Fibroblast of upper back skin (primary cell): ENCODE measurements at places on chromosomes 16 and 17.
A peak's percentile ranks its signal among the peaks of the same experiment; 100 is the strongest.

GRCh38 chr16:24568392-24568791 lies 29.0 kb downstream of the RBBP6 start:
- DNase-seq, result peak; percentile 23

DNA sequence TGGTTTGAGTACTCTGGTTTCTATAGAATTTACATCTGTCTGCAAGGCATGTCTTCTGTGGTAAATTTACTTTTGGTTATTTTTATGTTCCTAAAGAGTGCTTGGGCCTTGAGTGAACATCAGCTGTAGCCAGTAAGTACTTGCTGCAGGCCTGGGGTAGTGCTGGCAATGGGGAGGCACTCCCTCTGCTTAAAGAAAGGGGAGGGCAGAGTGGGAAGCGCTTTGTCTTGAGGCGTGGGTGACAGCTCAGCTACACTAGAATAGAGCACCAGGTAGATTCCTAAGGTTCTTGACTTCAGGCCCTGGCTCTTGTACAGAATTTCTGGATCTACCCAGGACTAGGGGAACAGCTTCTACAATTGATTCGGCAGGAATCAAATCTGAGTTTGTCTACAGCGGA lies 50.6 kb downstream of the MPHOSPH6 start:
- no peak for DNase-seq

- DNase-seq, result peak; percentile 13
These were observed 498 bp upstream of the PLEKHG4 start for GRCh38 chr16:67278773-67279295.

- DNase-seq, result no peak
These were observed 79.3 kb downstream of the PRKCB start for GRCh38 chr16:23914946-23915530.

DNA sequence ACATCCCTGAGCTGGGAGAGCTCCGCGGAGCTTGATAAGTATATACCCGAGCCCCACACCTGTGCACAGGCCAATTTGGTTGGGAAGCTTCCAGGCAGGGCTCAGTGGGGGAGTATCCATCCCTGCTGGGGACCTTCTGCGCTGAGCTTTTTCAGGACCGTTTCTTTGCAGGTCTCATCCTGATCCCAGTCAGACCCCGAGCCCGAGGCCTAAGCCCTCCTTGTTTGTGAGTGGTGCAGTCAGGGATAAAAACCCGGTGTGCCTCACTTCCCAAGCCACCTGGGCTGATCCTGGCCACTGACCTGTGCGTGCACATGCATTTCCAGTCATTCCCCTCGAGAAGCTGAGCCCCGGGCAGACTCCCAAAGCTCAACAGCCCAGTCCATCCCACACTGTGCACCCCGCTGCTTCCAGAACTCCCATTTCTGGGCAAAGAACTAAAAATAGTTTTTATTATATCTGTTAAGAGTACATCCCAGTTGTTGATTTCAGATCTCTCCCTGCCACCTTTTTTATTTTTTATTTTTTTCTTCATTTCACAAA lies 27.3 kb upstream of the NAT9 start:
- no peak for DNase-seq

DNA sequence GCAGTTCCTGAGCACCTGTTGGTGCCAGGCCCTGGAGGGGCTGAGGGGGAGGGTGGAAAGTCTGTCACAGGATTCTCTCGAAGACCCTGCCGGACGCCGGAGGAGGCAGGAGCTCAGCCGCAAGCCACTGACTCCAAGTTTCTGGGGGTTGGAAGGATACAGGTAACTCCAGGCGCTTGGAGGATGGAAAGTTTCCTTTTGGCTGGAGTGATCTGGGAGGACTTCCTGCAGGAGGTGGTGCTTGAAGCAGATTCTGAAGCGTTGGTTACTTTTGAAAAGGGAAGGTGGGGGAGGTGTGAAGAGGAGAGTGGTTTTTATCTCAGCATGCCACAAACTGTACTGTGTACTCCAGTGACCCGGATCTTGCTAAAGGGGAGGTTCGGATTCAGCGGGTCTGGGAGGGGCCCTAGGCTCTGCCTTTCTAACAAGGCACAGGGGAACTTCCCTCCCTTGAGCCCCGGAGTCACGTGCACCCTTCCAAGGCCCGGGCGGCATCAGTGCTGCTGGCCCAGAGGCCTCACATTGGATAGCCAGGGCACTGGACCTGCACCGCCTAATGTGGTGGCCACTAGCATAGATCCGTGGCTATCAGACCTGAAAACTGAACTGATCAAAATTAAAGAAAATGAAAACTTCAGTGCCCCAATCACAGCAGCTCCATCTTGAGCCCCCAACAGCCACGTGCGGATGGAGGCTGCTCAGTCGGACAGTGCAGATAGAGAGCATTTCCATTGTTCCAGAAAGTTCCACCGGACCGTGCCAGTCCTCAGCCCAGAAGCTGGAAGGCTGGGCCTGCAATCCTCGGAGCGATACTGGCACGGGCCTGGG lies 42.2 kb upstream of the GSE1 start:
- DNase-seq, result no peak

- no peak for DNase-seq
These were observed 388.5 kb downstream of the CNTNAP4 start for GRCh38 chr16:76665571-76666275.

DNA sequence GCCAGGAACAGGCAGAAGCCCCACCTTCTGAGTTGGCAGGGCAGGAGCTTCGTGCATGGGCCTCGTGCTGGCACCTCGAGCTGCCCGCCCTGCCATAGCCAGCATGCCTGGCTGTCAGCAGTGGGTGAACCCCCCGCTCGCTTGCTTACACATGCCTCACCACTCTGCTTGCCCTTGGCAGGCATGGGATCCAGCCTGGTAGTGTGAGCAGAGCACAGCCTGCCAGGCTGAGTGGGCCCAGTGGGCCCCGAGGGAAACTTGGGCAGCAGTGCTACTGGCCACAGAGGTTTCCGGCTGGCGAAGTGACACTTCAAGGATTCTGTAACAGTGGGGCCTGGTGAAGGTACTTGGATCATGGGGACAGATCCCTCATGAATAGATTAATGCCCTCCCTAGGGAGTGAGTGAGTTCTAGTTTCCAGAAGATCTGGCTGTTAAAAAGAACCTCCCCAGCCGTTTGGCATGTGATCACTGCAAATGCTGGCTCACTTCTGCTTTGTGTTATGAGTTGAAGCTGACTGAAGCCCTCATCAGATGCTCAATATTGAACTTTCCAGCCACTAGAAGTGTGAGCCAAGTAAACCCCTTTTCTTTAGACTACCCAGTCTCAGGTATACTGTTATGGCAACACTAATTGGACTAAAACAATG lies 114.7 kb downstream of the BCAS3 start:
- no peak for DNase-seq

DNA sequence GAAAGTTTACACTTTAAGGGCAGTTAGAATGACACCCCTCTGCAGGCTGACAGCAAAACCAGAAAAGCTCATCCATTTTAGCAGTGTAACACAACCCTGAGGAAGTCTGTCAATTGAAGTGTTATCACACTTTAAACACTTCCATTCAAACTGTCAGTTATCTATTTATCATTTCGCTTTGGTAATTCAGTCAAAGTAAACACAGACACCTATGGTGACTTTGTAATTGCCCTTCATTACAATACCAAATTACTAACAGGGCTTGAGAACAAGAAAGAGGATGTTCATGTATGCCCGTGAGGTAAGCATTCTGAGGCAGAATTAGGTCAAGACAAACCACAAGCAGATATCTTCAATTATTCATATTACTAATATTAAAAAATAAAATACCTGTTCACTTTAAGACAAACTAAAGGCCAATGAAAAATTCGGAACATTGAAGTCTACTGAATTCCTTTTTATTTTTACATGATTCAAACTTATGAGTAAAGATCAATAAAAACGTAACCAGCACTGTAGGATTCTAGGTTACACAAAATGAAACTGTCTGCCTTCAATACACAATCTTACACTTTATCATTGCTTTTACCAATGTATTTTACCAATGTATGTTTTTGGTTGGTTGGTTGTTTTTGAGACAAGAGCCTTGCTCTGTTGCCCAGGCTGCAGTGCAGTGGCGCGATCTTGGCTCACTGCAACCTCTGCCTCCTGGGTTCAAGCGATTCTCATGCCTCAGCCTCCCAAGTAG lies 57.1 kb downstream of the BRIP1 start:
- no peak for DNase-seq

DNA sequence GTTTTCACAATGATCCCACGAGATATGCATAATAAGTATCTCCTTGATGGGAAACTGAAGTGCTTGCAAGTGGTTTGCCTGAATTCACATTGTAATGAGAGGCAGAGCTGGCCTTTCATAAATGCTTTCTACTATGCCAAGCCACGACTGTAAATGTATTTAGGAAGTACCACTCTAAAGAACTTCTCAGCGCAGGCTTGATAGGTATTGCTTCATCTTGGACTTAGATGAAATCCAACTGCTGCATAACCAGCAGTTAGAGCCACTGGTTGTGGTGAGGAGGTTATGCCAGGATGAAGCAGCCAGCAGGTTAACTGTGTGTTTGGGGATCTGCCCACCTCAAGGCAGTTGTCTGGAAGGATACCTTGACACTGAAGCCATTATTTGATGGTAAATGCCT lies 26.8 kb downstream of the MARCHF10 start:
- DNase-seq, result peak; percentile 82

DNA sequence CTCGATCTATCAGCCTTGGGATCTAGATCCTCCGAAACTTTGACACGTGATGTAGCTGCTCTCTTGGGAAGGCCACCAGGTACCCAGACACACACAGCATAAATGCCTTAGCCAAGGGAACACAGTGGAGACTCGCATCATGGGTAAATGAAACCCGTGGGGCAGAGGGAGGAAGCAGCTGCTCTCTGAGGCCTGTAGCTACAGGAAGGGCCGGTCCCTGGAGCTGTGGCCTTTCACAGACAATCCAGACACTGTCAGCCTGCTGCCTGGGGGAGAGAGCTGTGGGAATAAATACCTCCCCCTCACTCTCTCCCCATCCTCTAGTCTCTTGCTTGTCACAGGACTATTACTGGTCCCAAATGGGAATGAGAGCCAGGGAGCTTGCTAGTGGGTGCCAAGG lies 351.2 kb downstream of the UTP18 start:
- no peak for DNase-seq

- DNase-seq, result no peak
These were observed 160.4 kb downstream of the WWOX start for GRCh38 chr16:78259873-78260272.

- DNase-seq, result peak; percentile 6
These were observed 304.7 kb downstream of the ZFHX3 start for GRCh38 chr16:72743011-72743761.

DNA sequence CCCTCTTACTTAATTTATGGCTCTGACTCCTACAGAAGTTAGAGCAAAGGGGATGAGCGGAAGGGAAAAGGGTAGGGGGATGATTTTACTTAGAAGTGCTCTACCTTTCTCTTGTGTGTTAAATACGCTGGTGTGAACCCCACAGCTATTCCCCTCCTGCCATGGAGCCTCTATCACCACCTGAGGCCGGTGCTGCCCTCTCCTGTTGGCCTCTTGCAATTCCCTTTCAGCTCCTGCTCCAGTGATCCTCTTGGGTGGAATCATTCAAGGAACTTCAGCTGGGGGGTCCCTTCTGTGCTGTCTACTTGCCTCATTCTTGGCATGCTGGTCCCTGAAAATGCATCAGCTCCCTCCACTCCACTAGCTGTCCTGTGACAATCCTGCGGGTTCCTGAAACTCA lies 41.8 kb upstream of the CDH8 start:
- DNase-seq, result peak; percentile 0

- DNase-seq, result no peak
These were observed 75.7 kb upstream of the FAM20A start for GRCh38 chr17:68676856-68677255.

DNA sequence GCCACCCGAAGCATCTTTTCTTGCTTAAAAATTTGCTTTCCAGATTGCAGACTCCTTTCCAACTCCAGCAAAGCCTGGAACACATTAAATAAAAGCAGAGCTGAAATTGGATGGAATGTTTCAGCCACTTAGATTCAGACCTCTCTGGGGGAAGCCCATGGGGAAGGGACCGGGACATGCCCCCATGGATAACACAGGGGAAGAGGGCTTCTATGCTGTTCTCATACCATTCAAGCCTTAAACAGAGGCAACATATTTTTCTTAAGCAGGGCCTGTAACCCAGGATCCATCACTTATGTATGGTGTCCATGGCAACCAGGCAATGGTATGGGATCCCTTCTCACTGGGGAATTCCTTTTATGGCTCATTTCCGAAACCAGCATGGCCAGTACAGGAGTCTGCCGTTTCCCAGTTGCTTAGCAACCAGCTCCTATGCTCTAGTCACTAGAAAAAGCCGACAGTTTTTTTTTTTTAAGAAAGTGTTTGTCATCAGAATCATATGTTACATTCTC lies 62.0 kb upstream of the MARCHF10 start:
- DNase-seq, result peak; percentile 93

GRCh38 chr16:67236563-67237395 lies 9.8 kb downstream of the TMEM208 start:
- peak; percentile 39 for DNase-seq

DNA sequence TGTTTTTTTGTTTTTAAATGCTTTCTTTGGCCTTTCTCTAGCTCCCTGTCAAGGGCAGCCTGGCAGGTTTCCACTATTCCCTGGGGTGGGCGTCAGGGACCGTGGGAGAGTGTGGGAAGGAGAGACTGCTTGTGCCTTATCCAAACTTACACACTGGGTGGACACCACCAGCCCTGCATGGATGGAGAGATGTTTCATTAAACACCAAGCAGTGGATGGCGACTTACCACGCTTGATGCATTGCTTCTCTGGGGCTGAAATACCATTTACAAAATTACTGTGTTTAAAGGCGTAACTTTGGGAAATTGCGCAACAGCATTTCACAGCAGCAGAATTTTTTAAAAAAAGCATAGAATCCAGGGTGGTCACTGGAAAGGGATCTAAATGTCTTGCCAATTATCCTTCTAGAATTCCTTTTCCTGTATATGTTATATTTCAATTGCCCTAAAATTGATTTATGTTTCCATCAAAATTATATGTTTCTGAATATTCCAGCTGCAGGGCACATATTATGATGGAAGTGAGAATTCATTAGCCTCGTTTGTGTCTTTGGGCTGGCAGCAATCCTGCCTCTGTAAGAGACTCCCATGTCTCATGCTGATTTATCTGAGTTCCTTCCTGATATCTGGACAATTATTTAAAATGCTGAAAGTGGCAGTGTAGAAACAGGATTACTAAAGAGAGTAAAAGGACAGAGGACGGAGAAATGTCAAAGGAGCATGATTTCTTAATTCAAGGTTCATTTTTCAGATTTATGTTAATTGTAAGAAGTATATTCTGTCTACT lies 247.3 kb downstream of the GRIN2A start:
- DNase-seq, result peak; percentile 21

- DNase-seq, result peak; percentile 55
These were observed 5.2 kb upstream of the CDH8 start for GRCh38 chr16:62041401-62041800.
